Brain (organoid and tissue), 16 donors: ENCODE measurements at places on chromosomes 7 and 10.

DNA sequence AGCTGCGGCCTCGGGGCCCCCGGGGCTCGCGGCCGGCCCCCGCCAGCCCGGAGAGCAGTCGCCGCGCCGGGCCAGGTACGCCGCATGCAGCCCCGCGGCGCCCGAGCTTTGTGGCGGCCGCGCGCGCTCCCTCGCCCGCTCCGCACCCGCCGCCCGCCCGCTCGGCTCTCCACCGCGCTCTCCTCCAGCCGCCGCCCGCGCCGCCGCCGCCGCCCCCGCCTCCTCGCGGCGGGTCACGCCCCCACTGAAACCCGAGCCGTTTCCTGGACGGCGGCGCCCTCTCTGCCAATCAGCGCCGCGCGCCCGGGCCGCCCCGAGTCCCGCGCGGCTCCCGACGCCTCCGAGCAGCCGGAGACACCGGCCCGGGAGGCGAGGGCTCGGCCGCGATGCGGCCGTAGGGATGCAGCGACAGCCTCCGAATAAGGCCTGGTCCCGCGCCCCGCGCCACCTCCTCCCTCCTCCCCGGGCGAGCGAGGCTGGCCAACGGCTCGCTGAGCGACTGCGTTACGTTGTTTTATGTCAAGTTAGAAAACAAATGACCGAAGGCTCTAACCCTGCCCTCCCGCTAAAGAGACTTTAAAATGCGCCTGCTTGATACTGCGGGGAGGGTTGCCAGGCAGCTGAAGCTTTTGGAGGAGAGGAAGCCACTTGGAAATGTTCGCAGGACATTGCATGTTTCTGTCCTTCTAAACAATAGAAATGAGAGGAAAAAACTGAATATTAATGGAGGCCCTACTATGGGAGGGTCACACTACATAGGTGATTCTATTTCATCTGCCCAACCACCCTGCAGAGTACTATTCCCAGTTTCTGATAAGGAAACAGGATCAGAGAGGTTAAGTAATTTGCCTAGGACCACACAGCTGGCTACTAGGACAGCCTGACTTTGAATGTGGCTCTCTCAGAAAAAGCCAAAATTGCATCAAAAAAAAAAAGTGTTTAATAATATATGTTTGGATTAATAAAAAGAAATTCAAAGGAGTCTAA lies at the start of gene FGFR2:
Gene FGFR2 (minus strand): TSS at position 182 of the 987 bp plus-strand sequence. CDS start 4,627 bp downstream, outside the sequence.
- peak; percentile 86 for DNase-seq

DNA sequence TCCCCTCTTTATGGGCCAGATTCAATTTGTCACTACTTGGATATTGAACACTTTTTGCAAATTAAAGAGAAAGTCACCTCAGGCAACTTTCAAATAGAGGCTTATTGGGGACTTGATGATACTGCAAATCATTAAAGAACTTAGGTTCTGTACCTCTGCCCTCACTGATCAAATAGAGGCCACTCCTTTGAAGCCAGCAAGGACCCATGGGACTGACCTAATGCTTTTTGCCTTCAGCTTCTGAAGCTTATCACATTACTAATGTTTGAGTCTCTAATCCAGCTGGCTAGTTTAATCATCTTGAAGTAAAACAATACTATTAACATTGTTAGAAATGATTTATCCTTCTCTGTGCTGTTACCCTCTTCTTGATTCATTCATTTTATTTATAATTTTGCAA lies 93.0 kb upstream of the ZNF800 start:
- DNase-seq: no peak

DNA sequence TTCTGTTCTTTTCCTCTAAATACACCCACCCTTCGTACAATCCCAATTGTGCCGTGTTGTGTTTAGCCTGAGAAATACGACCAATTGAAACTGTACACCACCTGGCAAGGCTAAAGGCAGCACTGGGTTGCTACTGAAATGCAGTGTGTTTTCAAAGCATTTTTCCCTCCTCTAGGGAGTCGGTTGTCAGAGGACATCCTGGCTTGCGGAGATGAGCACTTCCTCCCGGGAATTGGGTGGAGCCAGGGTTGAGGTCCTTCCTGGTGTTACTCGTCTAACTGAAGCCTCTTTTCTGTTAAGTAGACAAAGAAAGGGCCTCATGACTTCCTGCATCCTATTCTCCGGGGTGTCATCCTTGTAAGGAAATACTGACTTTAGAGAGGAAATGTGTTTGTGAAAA lies 133.5 kb downstream of the MTPAP start:
- no peak for DNase-seq

DNA sequence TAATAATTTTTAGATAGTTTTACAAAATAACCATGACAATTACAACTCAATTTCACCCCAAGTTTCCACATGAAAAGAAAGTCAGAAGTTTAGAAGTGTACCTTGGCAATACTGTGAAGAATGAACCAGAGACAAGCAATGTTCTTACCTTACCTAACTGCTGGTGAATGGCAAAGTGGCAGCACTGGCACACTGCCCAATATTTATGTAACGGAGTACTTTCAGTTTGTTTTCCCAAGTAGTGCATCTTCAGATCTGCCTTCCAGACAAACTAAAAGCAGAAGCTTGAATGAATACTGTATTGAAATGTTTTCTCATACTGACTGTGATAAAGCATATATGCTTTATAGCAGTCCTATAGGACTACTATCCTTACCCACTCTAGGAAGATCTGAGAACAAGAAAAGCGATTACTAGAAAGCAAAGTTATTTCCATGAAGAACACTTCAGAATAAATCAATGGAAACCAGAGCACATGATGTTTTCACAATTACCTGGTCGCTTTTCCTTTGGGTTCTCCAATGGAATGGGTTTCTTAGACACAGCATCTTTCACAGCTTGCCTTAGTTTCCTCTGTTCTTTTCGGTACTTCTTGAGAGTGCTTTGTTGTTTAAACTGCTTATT lies 1.5 kb downstream of the NOC3L start:
- no peak for DNase-seq

DNA sequence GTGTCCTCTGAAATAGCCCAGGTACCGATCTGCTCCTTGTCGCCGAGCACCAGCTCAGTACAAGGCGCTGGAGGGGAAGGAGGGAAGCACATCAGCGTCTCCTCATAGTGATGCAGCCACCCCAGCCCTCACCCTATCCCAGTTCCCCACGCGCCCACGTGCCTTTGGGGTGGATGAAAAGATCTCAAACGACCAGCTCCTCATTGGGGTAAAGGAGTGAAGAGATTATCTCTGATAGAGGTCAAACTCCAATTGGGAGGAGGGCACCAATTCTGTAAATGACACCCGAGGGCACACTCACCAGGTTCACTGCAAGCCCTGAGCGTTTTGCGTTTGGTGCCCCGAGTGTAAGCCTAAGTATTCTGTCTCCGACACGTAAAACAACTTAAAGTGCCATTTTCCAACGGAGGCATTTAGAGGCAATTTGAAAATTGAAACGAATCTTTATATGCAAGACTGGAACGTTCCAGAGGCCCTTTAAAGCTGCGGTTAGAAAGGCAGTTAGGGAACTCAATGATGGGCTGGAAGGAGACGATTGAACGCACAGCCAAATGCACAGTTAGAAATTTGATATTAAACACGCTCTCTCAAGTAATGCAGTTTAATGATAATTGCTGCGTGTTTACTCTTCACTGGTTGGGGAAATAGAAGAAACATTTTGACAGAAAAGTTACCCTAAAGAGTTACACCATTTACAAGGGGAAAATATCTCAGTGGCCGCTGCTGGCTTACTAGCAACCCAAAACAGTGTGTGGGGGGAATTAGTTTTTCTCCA lies 8.9 kb upstream of the EMX2 start:
- DNase-seq: peak; percentile 47

DNA sequence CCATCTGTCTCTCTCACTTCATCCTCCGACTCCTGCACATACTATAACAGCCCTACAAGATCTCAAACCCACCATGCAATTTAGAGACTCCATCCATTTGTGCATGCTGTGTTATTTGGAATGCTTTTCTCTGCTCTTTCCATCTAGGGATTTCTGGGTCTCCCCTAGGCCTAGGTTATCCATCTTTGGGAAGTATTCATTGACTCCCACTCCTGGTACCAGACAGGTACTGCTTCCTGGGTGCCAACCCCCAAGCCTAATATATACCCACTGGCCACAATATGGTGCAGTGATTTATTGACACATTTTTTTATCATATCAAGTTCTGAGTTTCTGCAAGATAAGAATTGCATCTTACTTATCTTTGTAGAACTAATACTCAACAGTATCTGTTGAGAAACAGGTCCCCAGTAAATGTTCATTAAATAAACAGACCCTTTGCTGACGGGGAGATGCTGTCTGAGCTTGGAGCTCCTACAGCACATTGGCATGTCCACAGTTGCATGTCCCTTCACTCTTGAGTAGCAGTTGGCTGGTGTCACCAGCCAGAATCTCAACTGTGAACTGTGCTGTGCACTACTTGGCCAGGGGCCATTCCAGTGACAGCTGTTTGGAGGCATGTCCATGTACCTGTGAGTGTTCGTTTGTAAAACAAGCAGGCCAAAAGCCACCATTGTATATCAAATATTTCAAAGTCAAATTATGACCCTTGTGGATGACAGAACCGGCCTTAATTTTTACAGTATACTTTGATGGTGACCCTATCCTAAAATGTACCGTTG lies 223.3 kb upstream of the NFE2L3 start:
- DNase-seq: no peak
